ENCODE measurements at places on chromosomes 1 and 21.
A peak's percentile ranks its signal among the peaks of the same experiment; 100 is the strongest.

- no peak for DNase-seq
These were observed 125.8 kb downstream of the TLR5 start for GRCh38 chr1:223017291-223017690.

DNA sequence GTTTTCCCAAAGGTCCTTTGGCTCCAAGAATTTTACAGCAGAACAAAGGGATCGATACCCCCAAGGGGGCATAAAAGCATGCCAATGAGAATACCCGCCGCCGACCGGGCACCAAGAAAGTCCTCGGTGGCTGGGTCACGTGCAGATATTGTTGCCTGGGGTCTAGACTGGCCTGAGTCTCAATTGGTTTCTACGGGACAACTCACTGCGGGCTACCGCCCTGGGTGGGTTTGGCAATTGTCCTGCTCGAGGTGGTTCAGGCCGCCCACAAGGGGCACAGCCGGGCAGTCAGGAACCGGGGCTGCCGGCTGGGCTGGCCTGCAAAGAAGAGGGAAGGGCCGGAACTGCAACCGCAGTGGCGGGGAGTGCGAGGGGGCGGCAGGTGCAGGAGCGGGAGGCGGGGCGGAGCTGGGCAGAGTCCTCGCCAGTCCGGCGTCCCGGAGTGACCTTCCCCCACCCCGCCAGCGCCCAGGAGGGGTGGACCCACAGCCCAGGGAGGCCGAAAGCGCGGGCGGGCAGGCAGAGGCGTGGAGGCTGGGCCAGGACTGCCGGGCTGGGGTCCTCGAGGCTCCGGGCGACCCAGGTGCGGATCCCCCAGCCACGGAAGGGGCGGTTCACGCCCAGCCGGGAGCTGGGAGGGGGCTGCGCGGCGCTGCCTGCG lies 926 bp upstream of the ATP1B1 start:
- peak; percentile 60 for DNase-seq

- no peak for DNase-seq
These were observed 130.8 kb downstream of the PRDM2 start for GRCh38 chr1:13830616-13831280.

DNA sequence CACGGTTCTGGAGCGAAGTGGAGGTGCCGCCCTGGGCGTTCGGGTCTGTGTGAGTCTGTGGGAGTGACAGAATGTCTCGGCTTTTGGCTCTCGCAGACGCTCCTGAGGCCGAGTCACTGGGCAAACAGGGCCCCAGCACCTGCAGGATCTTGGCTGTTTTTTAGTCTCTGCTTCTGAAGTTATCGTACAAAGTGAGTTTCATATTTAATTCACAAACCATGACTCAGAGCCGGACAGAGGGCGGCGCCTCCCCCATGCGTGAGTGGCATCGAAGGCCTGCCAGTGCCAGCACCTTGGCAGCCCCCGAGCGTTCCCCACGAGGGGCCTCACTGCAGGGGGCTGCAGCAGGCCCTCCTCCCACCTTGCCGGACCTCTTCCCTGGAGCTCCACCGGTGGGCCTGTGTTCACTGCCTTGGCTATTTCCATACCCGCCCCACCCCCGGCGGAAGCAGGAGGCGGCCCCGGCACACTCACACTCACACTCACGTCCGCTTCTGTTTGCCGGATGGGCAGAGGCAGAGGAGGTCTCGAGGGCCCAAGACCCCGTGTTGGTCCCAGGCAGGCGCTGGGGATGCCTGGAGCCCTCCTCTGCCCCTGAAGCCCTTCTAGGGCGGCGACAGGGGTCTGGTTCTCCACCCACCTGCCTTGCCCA lies 56.3 kb downstream of the MORN1 start:
- DNase-seq, result no peak

- DNase-seq, result no peak
These were observed 758.0 kb upstream of the B3GALT2 start for GRCh38 chr1:193944454-193944853.

DNA sequence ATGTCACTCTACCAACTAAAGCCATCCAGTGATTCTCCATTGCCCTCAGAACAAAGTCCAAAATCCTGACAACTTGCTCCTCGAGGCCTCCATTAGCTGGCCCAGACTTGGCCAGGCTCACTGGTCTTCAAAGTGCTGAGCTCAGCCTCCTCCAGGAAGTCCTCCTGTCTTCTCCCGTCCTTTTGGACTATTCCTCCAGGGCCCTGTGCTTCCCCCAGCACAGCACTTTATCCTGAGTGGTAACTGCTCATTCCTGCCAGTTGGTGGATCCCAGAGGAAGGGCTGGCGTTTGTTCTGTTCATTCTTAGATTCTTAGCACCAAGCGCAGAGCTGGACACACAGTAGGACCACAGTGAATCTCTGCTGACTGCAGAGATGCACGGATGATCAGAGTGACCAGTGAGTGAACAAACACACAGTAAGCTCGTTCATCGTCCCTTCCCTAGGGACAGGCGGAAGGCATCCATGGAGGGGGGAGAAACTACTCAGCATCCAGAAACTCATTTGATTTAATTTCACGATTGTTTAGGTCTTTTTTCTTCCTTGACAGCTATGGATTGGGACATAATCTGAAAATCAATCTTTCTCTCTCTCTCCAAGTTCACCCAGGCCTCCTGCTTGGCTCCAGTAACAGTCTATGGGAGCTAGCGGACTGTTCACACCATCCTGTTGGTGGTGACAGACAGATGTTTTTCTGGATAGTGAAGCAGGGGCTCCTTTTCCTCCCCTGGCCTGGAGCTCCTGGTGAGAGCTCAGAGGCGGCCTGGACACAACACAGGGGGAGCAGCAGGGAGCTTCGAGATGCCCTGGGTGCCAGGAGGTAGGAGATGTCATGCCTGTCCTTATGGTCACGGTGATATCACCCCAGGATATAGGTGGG lies 180.2 kb downstream of the PTPRU start:
- no peak for DNase-seq

DNA sequence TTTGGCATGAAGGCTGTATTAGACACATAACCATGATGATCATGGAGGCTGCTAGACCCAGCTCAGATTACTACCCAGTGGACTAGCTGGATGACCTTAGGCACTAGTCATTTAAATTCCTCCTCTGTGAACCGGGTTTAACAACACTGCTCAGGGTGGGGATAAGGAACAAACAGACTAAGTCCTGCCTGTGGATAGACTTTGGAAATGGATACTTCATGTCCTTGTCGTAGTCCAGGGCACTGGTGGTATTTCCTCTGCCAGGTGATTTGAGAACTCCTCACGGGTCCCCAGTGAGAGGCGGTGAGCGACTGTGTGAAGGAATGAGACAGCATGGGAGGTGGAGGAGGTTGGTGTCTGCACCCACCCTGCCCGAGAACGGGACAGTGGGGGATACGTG lies 72.9 kb upstream of the SELENON start:
- no peak for DNase-seq

DNA sequence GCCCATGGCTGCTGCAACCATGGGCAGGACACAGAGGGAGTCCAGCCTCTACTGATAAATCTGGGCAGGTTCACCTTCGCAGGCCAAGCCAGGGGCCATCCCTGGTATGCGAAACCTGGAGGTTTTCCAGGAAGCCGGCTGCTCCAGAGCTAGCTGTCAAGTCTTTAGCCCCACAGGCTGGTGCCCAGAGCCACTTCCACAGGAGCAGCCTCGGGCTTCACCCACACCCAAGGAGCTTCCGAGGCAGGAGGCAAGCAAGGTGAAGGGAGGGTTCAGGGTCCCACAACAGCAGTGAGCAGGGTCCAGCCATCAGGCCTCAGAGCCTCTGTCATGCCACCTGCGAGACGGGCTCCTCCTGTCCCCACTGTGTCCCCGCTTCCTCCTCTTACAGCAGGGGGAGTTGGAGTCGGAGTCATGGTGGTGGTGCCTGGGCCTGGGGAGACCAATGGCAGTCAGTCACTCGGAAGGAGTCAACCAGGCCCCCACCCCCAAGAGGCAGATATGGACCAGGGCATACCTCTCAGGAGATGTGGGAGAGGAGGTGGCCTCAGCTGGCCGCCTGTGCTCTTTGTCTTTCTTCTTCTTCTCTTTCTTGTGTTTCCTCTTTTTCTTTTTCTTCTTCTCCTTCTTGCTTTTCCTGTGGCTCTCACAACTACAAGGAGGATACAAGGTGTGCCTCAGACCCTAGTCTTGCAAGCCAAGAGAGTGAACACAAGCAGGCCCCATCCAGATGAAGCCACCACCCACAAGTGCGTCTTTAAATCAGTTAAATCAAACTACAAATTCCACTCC lies 2.1 kb downstream of the C1orf35 start:
- DNase-seq, result no peak

- DNase-seq, result no peak
These were observed 308.7 kb upstream of the PLXNA2 start for GRCh38 chr1:208552928-208553327.

DNA sequence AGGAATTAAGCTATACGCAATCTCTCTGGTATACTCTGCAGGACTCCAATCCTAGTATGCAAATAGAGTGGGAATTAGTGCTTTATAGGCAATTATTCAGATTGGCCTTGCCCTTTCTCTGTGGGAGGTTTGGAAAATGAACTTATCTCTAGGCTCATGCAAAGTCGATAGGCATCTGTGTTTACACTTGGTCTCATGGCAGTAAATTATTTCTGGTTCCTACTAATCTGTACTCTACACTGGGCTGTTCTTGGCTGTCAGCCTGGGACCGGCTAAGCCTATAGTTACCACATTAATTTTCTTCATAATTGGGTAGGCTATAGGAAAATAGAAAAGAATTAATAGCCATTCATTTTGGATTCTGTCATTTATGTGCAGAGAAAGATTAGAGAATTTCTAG lies 544.6 kb downstream of the AMY1C start:
- DNase-seq, result peak; percentile 21

DNA sequence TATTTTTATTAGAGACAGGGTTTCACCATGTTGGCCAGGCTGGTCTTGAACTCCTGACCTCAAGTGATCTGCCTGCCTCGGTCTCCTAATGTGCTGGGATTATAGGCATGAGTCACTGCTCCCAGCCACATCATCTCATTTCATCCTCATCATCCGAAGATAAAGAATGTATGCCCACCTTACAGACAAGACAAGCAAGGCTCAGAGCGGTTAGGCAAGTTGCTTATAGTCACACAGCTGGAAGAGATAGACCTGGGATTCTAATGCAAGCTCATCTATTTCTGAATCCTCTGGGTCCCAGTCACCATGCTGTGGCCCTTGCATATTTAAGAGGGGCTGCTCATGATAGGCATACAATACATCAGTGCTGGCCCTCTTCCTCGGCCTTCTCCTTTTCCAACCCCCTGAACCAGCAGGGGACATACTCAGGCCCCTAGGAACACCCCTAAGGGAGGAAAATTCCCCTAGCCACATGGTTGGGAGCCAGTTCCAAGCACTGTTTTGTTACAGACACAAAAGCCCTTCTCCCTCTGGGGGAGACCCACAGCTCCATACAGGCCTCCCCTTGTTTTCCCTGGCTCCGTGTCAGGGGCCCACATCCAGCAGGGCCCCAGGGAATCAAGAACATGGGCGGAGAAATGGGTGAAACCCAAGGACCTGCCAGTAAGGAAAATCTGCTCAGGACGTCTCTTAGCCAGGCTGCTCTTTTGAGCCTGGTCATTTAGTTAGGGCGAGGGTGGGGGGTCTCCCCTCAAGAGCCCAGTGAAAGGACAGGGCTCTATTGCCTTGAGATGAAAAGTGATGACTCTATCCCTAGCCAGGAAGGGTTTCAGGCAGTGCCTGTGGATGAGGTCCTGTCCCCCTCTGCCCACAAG lies 6.9 kb downstream of the CSRP1 start:
- no peak for DNase-seq

GRCh38 chr1:43348809-43349593 lies 9.8 kb upstream of the CDC20 start:
- DNase-seq, result peak; percentile 95

DNA sequence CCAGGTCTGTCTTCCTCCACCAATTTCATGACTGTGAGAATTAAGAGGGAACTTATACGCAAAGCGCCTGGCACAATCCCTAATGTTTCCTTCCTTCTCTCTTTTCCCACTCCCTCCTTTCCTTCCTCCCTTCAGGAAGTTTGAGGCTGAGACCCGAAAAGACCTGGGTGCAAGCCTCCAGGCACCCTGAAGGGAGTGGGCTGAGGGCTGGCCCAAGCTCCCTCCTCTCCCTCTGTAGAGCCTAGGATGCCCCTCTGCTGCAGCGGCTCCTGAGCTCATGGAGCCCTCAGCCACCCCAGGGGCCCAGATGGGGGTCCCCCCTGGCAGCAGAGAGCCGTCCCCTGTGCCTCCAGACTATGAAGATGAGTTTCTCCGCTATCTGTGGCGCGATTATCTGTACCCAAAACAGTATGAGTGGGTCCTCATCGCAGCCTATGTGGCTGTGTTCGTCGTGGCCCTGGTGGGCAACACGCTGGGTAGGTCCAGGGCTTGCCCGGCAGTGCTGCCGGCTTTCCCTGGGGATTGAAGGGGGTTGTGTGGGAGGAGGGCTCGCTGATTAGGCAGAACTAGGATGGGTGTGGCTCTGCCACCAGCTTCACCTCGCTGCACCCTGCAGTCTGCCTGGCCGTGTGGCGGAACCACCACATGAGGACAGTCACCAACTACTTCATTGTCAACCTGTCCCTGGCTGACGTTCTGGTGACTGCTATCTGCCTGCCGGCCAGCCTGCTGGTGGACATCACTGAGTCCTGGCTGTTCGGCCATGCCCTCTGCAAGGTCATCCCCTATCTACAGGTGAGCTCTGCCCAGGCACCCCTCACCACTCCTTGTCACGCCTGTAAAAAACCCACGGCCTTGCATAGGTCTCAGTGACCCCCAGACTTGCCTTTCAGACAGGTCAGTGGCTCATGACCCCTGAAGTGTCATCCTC lies 1.7 kb downstream of the HCRTR1 start:
- DNase-seq, result no peak

DNA sequence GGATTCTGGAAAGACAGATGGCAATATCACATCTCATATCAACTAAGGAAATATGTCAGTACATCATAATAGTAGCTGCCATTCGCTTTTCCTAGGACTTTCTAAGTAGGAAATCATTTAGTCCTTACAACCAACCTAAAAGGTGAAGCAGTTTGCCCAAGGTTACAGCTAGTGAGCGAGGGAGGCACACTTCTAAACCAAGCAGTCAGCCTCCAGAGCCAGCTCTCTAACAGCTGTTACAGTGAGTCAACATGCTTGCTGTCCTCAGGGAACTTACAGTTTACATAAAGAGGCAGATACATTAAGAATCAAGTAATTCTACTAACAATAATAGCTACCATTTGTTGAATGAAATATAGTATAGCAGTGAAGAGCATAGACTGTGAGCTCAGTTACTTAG lies 57.1 kb downstream of the GIPC2 start:
- no peak for DNase-seq

DNA sequence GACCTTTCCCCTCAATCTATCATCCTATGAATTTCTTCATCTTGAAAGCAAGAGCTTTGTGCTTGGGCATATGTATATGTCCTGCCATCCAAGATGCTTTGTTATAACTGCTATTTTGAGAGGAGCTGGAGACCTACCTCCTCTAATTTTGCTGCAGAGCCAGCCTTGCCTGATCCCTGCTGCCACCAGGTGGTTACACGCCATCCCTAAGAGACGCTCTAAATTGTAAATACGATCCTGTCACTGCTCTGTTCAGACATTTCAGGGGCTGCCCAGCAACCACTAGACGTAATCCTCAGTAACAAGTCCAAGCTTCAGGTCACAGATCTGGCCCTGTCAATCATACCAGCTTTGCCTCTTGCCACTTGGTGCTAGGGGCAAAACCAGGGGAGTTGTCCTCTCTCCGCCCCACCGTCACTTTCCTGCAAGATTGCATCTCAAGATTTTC lies 32.9 kb downstream of the GPA33 start:
- DNase-seq, result peak; percentile 62

Data from HEK293T (cell line).